Left lung (tissue), 14 donors: ENCODE measurements at places on chromosomes 7 and 10. TPM values are rescaled to one million over a fixed set of nuclear protein-coding genes. Genes with fewer than 3 reads are reported as not detected.

ARHGEF5 gene
- 32.3 TPM for total RNA-seq

CLCN1 gene
- total RNA-seq = 0.09 TPM

CCDC7 gene
- 17.1 TPM for total RNA-seq

C10orf105 gene
- 1.0 TPM for total RNA-seq

LRRC17 gene
- 8.7 TPM for total RNA-seq

PNLIPRP3 gene
- 0.29 TPM for total RNA-seq
